ENCODE measurements at places on chromosomes 4 and X.

DNA sequence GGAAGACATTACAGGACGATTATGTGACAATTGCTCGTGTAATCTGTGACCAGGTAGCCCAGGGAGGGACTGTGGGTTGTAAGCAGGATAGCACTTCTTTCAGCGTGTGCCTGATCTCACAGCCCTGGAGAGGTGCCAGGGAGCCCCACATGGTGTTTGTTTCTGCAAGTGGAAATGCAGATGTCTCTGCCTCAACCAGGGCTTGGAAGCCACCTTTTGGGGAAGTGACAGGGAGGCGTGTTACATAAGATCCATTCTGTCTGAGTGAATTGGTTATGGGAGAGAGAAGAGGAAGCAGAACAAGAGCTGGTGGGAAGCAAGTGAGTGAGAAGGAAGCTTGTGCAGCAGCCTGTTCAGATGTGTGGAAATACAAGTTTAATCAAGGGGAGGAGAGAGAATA lies 104.5 kb upstream of the GATB start:
- DNase-seq, result peak; percentile 81

DNA sequence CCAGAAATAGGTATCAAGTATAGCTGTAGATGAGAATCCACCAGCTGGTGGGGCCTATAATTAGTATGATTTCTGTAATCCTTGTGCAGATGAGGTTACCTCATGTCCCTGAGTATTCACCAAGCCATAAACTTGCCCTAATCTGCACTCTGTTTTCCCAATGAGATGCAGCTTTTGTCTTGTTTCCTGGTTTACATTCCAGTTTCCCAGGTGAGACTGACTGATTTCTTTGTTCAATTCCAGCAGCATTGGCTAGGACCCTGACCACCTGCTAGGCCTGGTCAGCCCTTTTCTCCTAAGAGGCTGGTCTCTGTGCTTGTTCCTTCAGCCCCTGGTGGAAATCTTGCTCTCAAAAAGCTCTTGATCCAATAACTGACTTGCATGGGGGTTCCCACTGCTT lies 44.6 kb downstream of the GABRB1 start:
- DNase-seq, result no peak

DNA sequence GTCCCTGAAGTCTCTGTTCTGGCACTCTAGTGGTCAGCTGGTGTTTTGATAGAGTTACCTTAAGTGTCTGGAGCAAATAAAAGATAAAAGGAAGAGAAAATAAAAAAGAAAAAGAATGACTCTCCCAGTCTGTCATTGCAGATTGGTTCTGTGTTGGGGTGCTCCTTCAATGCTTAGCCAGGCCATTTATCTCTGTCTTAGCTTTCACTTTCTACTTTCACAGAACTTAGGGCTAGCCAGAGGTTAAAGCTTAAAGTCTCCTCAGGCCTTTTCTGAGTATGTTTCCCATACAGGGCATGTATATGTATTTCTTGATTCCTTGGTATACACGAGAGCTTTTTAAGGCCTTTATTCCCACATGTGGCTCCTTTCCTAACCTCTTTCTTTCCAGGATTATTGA lies 83.1 kb upstream of the TEX13D start:
- DNase-seq, result no peak

DNA sequence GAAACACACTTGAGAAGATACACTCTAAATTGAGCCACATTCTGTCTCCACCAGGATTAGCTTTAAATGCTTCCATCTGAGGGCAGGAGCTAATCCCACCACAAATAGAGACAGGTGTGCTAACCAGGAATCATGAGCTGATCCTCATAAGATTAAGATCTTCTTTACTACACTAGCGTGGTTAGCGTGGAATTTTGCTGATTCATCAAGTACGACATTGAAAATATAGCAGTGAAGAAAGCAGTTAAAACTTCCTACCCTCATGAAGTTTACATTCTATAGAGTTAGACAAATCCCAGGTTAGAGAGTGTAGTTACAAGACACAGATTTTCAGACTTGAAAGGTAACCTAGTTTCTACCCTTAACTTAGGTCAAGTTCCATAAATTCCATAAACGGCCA lies 5.3 kb upstream of the APELA start:
- no peak for DNase-seq

DNA sequence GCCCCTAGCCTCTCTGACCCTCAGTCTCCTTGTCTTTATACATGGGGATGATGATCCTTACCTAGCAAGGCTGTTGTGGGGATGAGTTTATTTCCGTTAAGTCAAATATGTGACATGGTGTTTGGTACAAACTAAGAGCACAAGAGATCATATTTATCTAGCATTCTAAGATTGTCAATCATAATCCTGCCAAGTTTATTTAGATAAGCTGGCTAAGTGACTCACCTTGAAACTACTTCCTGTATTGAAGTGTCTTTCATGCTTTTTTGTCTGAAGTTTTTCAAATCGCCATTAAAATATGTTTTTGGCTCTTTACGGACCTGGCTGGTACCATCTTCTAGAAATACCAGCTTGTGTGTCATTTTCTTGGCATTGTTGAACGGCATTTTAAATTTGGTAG lies 30.7 kb downstream of the MAP7D3 start:
- no peak for DNase-seq

DNA sequence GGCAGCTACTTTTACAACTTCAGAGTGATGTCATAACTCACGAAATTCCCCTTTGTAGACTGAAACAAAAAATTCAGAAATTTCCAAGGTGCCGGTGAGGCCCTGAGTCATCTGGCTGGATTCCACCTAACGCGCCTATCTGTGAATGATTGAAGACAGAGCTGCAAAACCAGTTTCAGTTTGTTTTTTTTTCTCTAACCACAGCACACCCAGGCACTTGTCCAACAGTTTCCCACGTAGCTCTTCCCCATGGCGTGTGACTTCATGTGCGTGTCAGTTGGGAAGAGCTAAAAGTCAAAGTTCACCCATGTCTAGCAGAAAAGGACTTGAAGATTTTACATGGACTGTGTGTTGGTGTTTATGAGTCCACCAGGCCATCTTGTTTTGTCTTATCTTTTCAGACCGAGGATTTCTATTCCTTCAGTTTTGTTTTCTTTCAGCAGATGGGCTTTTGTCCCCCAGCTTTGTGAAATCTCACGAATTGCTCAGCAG lies 16.4 kb downstream of the TCEANC start:
- DNase-seq, result no peak

- no peak for DNase-seq
Measured at GRCh38 chr4:104818579-104818978, 323.9 kb upstream of the CXXC4 start.

- no peak for DNase-seq
Measured at GRCh38 chr4:39025552-39026085, 6.6 kb downstream of the TMEM156 start.

DNA sequence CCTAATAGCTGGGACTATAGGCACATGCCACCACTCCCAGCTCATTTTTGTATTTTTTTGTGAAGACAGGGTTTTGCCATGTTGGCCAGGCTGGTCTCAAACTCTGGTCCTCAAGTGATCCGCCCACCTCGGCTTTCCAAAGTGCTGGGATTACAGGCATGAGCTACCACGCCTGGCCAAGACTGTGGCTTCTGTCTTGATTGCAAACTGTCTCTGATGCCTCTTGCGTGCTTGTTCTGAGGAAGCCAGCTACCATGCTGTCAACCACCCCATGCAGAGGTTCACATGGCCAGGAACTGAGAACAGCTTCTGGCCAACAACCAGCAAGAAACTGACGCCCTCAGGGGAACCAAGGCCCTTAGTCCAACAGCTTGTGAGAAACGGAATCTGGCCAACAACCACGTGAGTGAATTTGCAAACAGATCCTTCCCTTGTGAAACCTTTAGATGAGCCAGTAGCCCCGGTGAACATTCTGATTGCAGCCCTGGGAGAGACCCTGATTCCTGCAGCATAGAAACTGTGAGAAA lies 71.2 kb downstream of the SUPT20HL2 start:
- peak; percentile 34 for DNase-seq

- DNase-seq, result no peak
Measured at GRCh38 chr4:152634110-152634760, 45.6 kb downstream of the TMEM154 start.

DNA sequence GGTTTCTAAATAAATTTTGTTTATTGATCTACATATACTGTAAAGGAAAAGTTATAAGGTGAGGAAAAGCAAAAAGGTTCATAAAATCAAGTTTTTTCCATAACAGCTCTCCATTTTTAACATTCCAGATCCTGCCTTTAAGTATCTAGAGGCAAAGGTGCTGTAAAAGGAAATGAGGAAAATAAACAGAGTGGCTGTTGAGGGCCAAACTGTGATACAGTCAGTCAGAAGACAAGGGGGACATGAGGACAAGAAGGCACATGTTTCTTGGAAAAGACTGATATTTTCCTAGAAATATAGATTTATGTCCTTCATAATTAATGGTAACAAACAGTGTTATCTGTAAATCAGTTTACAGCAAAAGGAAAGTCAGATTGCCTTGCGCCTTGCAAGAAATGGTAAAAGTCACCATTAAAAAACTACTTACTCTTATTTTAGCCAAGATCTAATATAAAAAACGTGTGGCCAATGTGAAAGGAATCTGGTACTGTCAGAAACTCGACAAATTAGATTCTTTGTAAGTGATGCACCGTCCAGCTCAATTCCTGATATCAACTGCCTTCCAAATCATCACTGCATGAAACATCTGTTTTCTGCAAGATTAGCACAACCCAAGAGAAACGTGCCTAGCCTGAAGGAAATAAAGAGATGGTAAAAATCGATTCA lies 34.0 kb upstream of the VEGFD start:
- DNase-seq, result no peak

DNA sequence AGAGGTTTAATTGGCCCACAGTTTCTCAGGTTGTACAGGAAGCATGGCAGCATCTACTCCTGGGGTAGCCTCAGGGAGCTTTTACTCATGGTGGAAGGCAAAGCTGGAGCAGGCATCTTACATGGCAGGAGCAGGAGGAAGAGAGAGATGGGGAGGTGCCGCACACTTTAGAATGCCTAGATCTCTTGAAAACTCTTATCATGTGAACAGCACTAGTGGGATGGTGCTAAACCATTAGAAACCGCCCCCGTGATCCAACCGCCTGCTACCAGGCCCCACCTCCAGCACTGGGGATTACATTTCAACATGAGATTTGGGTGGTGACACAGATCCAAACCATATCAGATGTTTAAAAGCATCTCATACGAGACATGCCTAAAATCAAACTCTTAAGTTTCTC lies 41.6 kb upstream of the SCOC start:
- DNase-seq, result no peak

GRCh38 chr4:7582313-7583097 lies 147.8 kb upstream of the PSAPL1 start:
- no peak for DNase-seq

DNA sequence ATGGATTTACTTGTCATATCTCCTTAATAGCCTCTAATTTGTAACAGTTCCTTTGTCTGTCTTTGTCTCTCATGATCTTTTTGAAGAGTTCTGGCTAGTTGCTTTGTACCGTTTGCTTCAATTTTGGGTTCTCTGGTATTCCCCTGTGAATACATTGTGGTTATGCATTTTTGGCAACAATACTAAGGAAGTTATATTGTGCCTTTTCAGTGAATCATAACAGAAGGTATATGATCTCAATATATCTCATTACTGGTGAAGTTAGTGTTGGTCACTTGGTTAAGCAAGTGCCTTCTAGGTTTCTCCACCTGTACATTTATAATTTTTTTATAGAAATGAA lies 48.6 kb downstream of the DCLK2 start:
- no peak for DNase-seq

GRCh38 chrX:103911236-103911635 lies 51.2 kb upstream of the TMSB15B start:
- no peak for DNase-seq

DNA sequence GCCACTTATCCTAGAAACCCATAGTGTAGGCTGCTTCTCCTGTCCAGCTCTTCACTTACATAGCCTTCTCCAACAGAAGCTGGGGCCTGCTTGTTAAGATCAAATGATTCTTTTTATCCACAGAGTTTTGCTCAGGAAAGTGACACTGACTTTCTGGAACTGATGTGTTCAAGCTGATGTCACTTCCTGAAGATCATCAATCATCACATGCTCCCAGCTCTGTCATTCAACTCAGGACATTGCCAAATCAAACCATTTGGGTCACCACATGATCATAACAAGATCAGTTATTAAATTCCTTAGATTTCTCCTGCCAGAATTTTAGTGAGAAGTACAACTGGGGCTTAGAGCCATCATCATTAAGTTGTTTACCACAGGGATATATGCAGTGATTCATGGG lies 39.4 kb downstream of the GLRA3 start:
- no peak for DNase-seq

- DNase-seq, result peak; percentile 71
Measured at GRCh38 chr4:123545667-123546572, 149.3 kb downstream of the SPRY1 start.

DNA sequence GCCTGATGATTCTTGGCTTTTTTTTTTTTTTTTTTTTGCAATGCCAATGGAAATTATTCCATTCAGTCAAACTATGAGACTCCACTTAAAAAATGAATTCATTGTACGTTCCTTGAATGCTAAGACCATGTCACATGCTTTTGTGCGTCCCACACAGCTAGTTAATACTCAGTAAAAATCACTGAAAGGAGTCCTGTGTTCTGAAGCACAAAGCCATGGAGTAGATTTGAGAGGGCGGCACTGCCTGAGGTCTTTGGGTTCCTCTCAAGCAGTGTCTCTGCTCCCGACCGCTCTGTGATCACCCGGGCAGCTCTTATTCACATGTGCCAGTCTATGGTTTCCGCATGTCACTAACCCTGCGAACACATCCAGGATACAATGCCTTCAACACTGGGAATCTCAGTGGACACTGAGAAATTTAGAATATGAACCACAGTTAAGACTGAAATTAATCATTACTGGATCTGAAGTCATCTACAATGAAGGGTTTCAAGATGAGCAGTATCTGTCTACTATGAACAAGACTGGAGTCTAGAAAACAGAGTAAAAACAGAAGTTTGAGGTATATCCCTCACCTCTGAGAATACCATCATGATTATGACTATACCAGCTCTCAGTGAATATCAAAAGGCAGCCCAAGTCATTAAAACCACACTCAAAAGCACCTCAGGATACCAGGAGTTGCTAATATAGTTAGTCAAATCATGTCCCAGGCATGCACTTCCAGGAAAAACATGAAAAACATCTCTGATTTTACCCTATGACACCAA lies 193.0 kb downstream of the MGST2 start:
- peak; percentile 24 for DNase-seq

- no peak for DNase-seq
Measured at GRCh38 chrX:64977830-64978229, 1.6 kb upstream of the ZC4H2 start.

DNA sequence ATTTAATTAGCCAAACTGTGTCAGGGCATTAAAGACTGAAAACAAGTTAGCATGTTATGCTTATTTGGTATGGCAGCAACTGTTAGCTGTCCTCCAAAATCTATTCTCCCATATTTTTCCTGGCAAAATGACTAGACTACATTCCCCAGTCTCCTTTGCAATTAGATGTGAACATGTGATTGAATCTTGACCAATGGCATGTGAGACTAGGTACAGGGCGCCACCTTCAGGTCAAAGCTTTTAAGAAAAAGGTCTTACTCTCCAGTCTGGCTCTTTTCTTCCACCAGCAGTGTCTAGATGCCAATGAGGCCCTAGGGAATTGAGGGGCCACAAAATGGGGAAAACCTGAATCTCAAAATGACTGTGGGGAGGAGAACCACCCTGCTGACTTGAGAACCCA lies 408.2 kb downstream of the SMARCA1 start:
- DNase-seq, result no peak

GRCh38 chr4:1872870-1873269 lies 1.7 kb downstream of the NSD2 start:
- no peak for DNase-seq

All from putamen (tissue), 1 donor.